ENCODE measurements at places on chromosomes 11 and 22.

DNA sequence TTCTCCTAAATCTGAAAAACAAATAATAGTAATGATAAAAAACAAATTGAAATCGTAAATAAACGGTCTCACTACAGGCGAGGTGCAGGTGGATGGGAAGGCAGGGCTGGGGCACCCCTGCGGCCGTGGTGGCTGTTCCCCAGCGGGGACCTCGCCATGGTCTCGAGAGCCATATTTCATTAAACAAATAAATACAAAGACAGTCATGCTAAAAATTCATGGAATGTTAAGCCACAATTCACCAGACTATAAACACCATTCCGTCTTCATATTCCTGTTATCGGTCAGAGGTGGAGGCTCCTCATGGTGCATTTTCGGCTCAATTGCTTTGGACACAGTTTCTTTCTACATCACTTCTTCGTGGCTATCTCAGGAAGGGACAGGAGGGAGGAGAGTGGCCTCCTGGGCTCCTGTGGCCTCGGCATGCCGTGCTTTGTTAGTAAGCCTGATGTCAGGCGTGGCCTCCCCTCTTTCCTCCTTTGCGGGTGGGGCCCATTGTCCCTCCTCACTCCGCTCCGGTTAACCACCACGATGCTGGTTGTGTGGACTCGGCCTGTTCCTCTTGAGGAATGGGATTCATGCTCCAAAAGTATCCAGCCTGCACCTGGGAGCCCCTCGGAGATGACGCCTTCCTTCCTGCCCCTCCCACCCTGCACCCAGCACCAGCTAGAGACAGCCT lies 16.1 kb upstream of the BRSK2 start:
- no peak for DNase-seq

DNA sequence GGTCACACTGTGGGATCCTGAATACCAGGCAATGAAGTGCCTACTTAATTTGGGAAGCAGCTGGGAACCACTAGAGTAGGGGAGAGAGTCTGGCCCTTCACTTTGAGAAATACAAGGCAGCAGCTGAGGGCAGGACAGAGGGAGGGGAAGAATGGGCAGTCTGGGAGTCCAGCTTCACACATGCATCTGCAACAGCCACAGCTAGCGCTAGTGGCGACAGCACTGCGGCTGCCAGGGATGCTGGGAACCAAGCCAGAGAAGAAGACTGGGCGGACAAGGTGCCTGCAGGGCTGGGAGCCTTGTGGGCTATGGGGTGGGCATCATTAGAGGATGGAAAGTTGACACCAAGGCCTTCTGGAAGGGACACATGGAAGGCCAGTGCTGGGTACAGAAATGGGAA lies 15.8 kb downstream of the SCUBE2 start:
- no peak for DNase-seq

- DNase-seq, result no peak
These were observed 2.7 kb upstream of the ANO3 start for GRCh38 chr11:26329206-26329605.

- DNase-seq, result no peak
These were observed 35.4 kb downstream of the LMO1 start for GRCh38 chr11:8228231-8228630.

DNA sequence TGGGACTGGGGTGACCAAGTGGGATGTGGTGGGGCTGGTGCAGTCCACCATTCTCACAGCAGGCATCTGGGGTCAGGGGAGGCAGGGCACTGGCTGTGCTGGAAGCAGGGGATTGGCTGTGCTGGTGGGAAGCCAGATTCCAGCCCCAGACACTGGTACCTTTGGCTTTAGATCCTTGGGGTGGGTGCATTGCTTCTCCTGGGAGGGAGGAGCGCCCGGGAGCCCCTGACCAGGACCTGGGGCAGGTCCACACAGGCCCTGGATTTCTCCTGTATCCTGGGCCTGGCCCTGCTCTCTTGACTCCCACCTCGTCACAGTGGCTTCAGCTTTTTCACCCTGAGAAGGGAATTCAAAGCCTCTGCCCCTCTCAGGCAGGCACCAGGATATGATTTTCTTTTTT lies 38.5 kb downstream of the ST3GAL4 start:
- no peak for DNase-seq

GRCh38 chr22:27596133-27596870 lies 205.3 kb downstream of the MN1 start:
- no peak for DNase-seq

DNA sequence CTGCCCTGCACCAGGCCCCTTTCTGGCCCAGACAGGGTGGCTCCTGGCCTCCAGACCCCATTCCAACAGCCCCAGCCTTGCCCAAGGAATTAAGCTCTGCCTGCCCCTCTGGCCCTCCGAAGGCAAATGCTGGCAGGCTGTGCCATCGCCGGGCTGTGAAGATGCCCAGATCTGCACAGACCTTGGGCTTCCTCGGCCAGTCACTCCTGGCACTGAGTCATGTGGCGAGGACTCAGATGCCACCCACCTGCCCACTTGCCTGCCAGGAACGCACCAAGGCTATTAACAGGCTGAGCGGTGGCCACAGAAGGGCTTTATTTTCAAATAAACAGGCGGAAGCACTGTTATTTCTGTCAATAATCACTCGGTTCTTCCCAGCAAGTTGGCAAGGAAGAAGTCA lies 50.3 kb upstream of the TTLL12 start:
- DNase-seq, result no peak

GRCh38 chr11:83778596-83778995 lies 492.4 kb upstream of the CCDC90B start:
- no peak for DNase-seq

DNA sequence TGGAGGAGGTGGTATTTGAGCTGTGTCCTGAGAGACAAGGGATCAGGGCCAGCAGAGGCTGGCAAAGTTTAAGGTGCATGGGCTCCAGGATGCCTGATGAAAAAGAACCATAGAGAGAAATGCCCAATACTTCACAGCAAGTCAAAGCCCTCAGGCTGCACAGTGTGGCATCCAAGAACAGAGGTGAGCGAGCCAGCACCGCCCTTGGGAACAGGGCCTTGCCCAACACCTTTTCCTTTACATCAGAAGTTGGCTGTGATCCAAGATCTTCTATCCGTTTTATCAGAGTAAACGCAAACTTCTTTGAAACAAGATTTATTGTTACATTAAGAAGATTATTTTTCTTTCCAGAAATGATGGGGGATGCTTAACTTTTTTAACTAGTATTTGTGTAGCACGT lies 1.4 kb downstream of the B3GNT6 start:
- no peak for DNase-seq

GRCh38 chr22:36198536-36198935 lies 3.1 kb downstream of the APOL4 start:
- no peak for DNase-seq

DNA sequence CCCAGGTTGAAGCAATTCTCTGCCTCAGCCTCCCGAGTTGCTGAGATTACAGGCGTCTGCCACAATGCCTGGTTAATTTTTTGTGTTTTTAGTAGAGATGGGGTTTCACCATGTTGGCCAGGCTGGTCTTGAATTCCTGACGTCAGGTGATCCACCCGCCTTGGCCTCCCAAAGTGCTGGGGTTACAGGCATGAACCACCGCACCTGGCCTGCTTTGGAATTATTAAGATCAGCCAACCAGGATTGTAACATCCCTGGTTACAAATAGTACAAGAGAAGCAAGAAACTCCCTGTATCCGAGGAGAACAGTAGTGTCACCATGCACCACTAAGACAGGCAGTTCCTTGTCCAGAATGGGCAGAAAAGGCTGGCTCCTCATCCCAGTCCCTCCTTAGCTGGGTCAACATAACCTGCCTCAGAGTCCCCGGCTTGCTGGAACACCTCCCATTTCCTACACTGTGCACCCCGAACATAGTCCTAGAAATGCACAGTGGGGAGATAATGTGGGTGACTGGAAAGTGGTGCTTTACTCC lies 77.2 kb upstream of the INCENP start:
- no peak for DNase-seq

DNA sequence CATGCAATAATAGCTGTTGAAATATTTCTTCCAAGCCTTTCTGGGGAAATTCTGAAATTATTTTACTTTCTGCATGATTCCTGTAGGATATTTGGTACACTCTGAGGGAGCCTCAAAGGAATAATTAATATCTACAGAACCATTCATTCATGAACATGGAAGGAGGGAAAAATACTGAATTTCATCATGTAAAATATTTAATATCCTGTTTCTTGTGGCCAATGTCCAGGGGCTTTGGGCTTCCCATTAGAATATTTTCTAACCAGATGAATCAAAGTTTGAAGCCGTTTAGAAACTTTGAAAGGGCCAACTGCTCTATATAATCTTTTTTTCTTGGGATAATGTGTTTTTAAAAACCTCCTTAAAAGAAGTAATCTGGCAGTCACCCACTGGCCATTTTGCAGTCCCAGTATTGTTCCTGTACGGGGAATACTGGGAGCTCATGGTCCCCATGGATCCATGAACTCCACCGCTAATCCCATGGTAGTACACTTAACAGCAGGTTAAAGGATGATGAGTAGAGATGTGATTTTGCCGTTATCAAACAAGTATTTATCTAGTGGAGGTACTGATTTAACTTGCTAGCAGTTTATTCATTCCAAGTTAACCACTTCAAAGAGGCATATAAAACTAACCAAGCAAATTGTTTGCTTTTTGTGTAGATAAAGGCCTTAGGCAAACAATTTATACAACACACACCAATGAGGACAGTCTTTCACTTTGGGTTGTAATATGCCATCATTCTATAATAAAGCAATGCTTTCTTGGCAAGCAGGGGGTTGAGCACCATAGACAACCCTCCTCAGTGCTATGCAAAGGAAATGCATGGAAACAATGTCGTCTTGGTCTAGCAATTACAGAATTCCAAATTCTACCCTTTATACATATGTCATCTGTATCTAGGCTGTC lies 34.5 kb upstream of the BLID start:
- no peak for DNase-seq

- DNase-seq, result no peak
These were observed 158.8 kb downstream of the CTTN start for GRCh38 chr11:70556884-70557741.

DNA sequence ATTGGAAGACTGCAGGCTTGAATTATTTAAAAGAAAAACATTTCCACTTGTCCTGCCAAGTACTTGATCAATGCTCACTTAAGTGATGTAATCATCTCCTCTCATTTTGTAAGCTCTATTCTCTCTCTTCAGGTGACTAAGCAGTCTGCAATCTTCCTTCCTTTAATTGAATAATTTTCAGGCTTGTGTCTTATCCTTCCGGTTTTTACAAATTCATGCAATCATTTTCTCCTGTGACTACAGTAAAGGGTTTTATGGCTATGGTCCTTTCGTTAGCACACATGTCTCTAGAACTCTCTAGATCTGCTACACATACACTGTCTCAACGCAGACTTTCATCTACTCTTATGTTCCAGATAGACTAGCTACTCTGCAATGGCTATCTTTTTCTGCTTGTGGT lies 12.6 kb upstream of the UPB1 start:
- no peak for DNase-seq
